ENCODE measurements at places on chromosomes 6 and 20.

GRCh38 chr20:11063444-11063843, 389.6 kb upstream of the JAG1 start:
- no peak for DNase-seq

DNA sequence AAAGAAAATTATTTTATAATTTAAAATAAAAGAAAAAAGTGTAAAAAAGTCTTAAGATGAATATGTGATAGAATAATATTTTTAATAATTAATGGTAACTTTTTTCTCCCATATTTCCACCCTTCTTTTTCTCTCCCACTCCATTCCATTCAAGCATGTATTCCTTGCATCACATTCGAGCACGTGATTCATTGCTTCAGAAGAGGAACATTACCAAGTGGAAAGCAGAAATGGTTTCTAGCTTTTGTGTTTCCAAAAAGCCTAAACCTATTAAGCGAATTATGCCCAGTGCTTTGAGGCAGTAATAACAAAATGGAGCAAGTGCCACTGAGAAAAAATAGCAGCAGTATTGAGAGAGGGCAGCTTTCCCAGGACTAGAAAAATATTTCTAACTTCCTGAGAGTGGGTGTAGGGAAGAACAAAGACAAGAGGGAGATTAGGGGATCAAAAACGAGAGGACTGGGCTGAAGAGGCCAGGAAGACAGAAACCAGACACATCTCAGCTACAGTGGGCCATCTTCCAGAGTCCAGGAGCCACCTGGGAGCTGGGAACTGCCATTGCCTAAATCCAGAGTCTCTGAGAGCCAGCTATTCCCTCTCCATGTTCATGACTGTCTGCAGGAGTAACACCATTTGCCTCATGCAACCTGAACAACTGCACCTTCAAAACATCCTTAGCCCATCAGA, 15.0 kb upstream of the AKIRIN2 start:
- DNase-seq: no peak

DNA sequence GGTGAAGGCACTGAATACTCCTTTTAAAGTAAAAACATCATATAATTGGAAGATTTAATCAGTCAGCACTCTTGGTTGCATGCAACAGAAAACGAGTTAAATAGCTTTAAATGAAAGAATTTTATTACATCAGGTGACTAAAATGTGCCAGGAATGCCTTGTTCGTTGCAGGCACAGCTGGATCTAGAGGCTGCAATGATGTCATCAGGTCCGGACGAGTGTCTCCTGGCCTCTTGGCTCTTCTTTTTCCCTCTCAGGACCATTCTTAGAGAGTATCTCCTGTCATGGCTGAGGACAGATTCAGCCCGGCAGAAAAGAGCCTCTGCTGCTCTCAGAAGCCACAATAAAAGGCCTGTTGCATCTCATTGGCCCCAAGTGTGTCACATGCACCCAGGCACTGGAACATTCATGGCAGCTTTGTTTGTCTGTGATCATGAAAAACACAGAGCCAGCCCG, 510.7 kb upstream of the SULF2 start:
- peak; percentile 35 for DNase-seq

GRCh38 chr6:1135726-1136414, 176.0 kb upstream of the FOXQ1 start:
- DNase-seq: peak; percentile 47

- DNase-seq: no peak
Observed at GRCh38 chr6:19394687-19395086, 442.5 kb upstream of the ID4 start.

DNA sequence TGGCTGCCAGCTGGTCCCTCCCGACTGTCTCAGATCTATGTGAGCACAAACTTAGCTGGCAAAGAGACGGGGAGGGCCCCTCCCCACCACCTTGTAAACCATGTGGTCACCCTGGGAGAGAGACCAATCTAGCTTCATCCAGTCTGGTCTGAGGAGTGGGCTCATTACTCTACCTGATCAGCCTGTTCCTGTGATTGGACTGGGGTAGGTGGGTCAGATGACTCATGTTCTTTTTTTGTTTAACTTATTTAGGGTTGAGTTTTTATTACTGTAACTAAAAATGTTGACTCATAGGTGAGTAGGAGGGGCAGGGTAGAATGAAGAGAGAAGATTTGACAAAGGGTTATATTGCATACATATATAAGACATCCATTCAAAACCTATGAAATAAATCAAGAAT, 4.7 kb downstream of the GSTA4 start:
- DNase-seq: no peak

DNA sequence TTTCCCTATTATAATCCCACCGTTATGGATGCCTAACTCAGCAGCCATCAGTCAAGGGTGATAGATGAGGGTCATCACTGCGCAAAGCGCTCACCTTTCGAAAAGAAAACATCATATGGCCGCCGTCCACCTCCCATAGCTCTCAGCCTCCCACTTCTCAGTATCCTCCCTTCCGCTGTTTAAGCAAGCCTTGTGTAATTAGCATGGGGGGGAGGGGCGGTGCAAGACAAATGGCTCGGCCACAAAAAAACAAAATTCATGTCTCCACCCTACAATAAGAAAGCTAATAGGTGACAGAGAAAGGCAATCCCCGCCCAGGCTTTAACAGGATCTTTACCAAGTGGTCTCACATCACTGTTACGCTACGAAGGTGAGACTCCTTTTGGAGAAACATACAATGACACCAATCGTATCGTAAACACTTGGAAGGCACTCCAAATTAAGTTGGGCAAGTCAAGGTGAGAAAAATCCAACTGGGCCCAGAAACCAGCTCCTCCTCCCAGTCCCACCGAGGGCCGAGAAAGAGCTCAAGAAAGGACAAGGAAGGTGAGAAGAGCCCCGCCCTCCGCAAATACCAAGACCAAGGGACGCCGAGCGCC, 645 bp downstream of the DDX39B start:
- DNase-seq: no peak

- no peak for DNase-seq
Observed at GRCh38 chr20:2883726-2884637, 10.7 kb downstream of the PTPRA start.

DNA sequence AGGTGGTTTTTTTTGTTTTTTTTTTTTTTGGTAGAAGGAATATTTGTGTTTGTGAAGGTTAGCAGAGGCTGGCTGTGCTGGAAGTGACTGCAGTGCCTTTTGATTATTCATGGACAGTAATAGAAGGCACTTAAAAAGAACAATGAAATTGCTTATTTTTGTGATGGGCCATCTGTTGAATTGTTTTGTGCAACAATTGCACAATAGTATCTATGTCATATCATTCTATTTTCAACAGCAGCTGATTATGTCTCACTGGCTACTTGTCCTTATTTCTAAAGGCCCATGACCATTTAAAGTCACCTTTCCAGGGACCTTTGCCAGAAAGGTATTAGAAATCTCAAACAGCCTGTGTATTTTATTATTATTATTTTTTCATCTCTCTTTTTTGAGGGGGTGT, 70.6 kb downstream of the AFG1L start:
- DNase-seq: no peak

DNA sequence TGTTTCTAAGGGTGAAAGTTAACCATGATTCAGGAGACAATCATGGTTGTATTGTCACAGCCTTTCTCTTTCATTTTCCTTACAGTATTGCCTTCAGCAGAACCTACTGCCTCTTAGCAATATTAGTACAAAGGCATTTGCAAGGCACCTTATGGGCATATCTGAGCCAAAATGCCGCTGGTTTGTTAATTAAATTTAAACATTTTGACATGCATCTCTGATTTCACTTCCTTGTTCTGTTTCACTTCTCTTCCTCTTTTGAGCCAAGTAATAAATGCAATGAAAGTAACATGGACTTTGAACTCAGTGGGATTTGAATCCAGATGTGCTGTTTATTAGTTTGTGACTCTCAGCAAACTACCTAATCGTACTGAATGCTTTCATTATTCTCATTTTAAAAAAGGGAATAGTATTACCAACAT, 467.4 kb upstream of the CITED2 start:
- no peak for DNase-seq

GRCh38 chr6:34412643-34413214, 13.1 kb downstream of the RPS10 start:
- DNase-seq: no peak

DNA sequence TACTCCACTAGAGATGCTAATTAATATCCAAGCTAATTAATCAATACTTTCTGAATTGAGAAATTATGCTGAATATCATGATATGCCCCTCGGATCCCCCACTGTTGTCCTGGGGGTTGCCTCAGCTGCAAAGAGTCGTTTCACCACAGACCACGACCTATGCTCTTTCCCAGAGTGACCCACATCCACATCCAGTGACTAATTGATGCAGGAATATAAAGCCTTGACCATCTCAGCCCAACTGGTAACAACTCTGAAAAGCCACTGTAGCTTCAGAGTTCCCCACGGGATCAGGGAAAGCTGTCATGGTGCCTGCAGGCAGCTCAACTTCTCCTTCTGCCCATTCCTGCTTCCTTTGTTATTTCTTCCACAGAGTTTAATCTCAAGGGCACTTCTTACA, 116.9 kb downstream of the RWDD2A start:
- no peak for DNase-seq

GRCh38 chr20:54598352-54598751, 123.0 kb downstream of the DOK5 start:
- no peak for DNase-seq

DNA sequence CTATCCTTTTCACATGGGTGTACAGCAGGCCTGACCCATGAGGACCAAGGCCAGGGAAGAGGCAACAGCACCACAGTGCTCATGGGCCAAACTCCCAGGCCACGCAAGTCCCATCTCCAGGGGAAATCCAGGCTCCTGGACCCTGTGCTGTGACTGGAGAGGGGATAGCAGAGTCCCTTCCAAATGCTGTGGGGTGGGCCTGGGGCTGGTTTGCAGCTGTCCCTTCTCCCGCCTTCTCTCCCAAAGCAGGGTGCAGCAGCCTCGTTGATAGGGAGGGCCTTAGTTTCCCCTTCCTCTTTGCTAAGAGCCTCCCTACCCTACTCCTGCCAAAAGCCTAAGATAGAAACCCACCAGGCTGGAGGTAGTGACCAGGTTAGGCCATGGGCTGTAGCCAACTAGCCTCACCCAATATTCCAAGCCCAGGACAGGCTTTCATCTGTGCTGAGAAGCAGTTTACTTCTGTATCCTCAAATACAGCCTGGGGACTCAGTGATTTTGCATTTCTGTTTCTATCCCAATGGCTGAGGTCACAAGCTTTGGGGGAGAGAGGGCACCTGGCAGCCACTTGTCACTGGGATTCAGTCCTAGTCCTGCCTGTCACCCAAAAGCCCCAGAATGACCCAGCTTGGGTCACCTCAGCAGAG, 1.4 kb downstream of the CTSZ start:
- no peak for DNase-seq

GRCh38 chr6:128208078-128208477, 307.2 kb upstream of the THEMIS start:
- DNase-seq: no peak

GRCh38 chr6:159984268-159984786, 15.4 kb downstream of the IGF2R start:
- DNase-seq: no peak

DNA sequence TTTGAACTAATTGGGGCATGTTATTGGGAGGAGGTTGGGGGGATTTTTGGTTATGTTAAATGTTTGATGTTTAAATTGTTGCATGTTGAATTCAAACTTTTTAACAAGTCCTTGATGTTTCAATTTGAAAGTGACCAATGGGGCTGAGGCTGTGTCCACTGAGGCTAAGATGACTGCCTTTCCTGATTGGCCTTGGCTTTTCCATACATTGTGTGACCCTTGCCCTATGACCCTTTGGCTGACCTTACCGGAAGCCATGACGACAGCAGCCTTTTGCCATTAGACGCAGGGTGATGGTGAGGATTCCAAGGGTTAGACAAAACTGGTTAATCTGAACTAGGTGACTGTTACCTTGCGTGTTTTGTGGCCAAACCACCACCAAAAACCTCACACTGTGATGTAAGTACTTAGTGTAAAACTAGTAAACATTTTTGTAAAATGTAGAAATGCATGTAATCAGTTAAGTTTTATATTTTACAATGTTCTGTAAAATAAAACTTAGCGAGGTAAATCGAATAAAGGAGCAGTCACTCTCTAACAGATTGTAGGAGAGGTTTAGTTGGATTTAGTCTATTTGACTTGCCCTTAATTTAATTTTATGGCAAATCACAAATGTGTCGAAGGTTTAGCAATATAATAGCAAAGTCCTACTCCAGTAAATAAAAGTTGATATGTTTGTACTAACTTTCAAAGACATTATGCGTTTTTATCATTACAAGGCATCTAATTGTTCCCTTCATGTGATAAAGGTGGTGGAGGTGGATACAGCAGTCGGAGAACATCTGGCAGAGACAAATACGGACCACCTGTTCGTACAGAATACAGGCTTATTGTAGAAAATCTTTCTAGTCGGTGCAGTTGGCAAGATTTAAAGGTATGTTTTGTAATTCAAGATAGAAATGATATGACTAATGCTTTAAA, 1.6 kb downstream of the SRSF6 start:
- no peak for DNase-seq

GRCh38 chr20:39090906-39091305, 128.8 kb downstream of the DHX35 start:
- no peak for DNase-seq

DNA sequence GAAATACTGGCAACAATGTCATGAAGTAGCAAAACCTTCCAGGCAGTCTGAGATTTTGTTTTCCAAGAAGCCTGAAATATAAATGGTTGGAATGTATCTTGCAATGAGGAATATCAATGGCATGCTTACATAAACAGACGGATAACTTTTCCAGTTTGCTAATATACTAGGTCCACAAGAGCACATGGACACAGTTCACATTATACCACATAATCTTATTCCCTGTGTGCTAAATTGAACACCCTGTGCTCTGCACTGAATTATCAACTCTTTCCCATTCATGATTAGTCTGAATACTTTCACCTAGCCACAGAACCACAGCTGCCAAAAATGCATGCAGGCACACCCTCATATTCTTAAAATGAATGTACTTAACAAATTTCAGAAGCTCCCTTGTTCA, 274.3 kb downstream of the COL12A1 start:
- peak; percentile 53 for DNase-seq

- no peak for DNase-seq
Observed at GRCh38 chr6:154995254-154996015, at the start of gene TIAM2. TSS of gene TIAM2 (plus strand) at chr6:154995315. CDS start at chr6:155129224, 133,909 bp downstream.

DNA sequence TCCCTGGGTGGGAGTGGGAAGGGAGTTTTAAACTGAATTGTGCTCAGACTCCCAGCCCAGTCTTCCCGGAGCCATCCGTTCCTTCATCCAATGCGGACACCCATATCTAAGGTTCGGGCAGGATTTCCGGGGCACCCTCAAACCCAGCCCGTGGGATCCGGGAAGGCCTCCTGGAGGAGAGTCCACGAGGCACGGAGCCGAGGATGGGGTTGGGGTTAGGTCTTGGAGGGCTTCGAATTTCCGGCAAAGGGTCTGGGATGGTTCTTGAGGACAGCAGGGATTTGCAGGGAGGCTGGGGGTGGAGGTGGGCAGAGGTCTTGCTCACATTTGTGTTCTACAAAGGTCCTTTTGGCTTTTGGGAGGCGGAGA, 49.5 kb upstream of the SLC32A1 start:
- DNase-seq: no peak

GRCh38 chr6:5084781-5085647, at the start of gene PPP1R3G:
TSS of gene PPP1R3G (plus strand) at chr6:5085341. CDS start at chr6:5085486, 145 bp downstream.
- DNase-seq: no peak

GRCh38 chr6:33696548-33697518, 14.7 kb downstream of the UQCC2 start:
- DNase-seq: no peak

GRCh38 chr20:41133709-41134361, 3.5 kb upstream of the PLCG1 start:
- no peak for DNase-seq

- DNase-seq: no peak
Observed at GRCh38 chr20:37314617-37315016, 25.2 kb downstream of the MANBAL start.

GRCh38 chr6:5995949-5996713, 10.6 kb downstream of the NRN1 start:
- peak; percentile 79 for DNase-seq
